ENCODE measurements at places on chromosomes 3 and 15.

DNA sequence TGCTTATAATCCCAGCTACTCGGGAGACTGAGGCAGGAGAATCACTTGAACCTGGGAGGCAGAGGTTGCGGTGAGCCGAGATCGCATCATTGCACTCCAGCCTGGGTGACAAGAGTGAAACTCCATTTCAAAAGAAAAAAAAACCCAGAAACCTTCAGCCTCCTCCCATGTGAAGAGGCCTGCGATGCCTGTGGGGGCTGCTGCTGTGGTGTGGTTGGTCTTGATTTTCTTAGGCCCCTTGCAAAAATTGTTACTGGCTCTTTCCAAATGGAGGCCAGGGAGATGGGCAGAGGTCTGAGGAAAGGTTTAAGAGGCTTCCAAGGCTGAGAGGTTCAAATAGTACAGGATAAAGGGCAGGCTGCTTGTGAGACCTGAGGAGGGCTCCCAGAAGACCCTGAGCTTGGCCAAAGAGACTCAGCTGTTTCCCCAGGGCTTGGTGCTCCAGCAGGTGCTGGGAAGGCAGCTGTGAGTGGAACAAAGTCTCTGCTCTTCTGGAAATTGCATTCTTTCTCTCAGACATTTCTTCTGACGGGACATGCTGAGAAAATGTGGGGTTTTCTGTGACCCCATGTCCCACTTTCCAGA, 18.4 kb downstream of the GCSAM start:
- DNase-seq: no peak

DNA sequence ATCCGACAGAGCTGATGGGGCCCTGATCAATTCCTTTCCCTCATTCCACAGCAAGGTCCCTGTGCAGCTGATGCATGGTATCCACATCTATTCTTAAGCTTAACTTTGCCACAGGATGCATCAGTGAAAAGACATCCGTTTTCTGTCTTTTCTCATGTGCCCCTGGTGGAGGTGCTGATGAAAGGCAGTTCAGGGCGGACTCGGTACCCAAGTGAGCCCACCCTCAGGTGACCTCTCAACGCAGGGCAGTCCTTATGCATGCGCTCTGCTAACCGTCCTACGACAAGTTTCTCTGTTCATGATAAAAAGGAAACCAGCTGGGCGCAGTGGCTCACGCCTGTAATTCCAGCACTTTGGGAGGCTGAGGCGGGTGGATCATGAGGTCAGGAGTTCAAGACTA, 251.4 kb downstream of the ADAMTS17 start:
- DNase-seq: no peak

- DNase-seq: no peak
Observed at GRCh38 chr3:14424711-14425580, 22.5 kb downstream of the SLC6A6 start.

DNA sequence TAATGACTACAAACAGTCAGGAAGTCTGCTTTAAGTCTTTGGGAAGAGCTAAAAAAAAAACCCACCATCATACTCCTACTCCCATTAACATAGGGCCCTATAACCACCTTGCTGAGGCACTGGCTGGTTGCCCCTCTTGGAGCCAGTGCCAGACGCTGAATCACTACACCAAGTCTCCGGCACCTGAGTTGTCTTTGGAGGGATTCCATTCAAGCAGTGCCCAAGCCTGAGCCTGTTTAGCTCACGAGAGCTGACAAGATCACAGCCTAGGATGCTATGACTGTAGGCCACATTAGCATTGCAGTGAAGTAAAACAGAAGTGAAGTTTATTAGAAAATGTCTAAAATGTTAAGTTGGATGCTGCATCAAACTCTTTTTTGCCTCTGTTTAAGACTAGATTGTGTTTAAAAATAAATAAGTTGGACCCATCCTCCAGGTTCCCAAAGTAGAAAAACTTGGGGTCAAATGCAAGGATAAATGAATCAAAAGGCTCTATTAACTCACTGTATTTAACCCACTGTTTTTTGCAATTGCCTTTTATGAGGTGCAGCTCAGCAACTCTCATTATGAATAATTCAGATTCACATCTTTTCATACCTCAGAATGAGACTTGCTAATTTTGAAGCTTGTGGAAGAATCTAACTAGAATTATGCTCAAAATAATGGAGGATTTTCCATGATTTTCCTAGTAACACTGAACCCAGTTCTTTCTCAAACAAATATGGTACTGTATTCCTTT, 461.9 kb downstream of the FOXP1 start:
- no peak for DNase-seq

- peak; percentile 49 for DNase-seq
Observed at GRCh38 chr3:158169091-158169491, 59.2 kb downstream of the RSRC1 start.

- no peak for DNase-seq
Observed at GRCh38 chr15:48451241-48451640, 120.0 kb downstream of the DUT start.

DNA sequence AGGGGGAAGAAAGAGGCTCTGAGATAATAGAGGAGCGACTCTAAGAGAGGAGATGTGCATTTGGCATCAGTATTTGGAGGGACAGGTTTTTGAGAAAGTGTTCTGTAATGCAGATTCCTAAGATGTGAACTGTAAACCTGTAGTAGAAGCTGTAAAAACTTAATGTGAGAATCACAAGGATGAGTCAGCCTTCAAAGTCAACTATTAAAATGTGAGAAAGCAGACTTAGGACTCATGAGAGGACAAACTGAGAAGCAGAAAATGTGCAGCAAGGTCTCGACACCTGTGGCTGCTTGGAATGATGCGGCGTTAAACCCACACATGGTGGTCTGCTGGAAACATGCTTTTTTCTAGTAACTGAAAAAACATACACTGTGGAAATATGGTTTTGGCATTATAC, 36.0 kb downstream of the USP13 start:
- peak; percentile 27 for DNase-seq

- peak; percentile 8 for DNase-seq
Observed at GRCh38 chr15:29090617-29091466, 178.8 kb downstream of the NSMCE3 start.

- DNase-seq: no peak
Observed at GRCh38 chr15:101579631-101580163, 72.5 kb downstream of the TM2D3 start.

- DNase-seq: peak; percentile 35
Observed at GRCh38 chr15:71683411-71684274, 126.7 kb upstream of the NR2E3 start.

GRCh38 chr3:18334837-18335601, 90.1 kb downstream of the SATB1 start:
- no peak for DNase-seq

- DNase-seq: peak; percentile 49
Observed at GRCh38 chr3:113103588-113103987, 107.8 kb upstream of the BOC start.

DNA sequence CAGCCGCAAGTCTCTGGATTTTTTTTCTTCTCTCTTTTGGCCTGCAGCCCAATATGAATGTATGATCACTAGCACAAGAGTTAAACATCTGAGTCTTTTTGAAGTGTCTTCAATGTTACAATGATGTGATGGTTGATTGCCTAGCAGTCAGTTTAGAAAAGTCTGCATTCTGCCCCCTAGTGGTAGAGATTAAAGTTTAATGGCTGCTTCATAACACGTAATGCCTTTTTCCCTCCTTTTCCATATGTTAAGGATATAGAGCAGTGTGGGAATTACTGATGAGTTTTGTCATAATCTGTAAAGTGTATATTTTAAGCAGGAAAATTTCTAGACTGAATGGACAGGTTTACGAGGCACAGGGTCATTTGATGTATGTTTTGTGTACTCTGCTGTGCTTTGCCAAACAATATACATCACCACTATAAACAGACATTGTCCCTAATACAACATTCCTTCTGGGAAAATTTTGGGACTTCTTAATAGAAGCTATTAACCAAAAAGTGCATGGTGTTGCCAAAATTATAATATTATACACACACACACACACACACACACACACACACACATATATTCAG, 1038.5 kb upstream of the NR2F2 start:
- DNase-seq: peak; percentile 44

DNA sequence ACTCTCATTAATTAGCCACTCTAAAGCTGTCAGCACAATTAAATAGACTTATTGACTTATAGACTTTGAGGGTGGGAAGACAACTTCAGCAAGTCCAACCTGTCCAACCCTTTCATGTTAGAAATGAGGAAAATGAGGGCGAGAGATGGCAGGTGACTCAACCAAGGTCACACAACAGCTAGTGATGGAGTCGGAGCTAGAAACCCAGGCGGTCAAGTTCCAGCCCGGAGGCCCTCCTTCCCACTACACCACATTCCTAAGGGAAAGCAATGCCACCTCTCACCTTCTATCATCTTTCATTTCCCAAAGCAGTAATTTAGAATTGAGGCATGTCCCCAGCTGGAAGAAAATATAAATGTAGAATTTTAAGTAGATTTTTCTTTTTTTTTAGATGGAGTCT, 28.7 kb downstream of the SEMA5B start:
- DNase-seq: no peak

- DNase-seq: peak; percentile 51
Observed at GRCh38 chr15:23035964-23036566, 3.3 kb downstream of the TUBGCP5 start.

DNA sequence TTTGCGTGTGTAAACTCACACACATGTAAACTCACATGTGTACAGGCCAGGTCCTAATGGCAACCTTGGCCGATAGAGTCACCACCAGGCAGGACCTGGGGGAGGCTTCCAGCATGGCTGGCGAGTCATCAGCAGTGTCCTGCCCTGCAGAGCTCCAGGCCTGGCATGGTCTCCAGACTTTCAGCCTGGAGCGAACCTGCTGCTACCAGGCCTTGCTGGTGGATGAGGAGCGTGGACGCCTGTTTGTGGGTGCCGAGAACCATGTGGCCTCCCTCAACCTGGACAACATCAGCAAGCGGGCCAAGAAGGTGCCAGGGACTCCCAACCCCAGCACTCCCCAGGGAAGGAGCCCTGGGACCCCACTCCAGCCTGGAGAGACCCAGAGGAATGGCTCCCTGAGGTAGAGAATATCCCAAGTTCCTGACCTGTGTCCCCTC, 1.0 kb downstream of the SEMA3B start:
- peak; percentile 58 for DNase-seq

DNA sequence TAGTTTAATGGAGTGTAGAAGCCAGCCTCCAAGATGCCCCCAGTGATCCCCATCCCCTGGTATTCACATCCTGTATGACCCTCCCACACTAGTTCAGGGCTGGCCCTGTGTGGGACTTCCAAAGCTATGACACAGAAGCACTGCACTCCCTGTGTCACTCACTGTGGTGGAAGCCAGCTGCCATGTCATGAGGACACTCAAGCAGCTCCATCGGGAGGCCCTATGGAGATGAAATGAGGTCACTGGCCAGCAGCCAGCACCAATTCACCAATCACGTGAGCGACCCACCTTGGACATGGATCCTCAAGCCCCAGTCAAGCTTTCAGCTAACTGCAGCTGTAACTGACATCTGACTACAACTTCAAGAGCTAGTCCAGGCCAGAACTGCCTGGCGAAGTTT, 3.9 kb upstream of the ACAN start:
- no peak for DNase-seq

DNA sequence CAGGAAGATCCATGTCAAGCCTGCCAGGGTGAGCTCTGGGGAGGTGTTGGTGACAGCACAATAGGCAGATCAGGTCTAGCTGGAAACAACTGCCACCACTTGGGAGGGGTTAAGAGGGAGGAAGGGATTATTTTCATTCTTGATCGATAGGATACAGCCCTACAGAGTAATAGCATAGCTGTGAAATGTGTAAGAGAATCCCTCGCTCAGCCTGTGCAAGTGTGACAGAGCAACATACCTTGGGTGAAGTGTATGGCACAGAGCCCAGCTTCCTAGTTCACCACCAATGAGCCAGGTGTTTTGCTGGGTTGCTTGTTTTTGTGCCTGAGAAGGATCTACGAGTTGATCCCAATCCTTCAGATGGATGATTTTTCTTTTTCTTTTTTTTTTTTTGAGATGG, 9.2 kb upstream of the DCUN1D1 start:
- no peak for DNase-seq

DNA sequence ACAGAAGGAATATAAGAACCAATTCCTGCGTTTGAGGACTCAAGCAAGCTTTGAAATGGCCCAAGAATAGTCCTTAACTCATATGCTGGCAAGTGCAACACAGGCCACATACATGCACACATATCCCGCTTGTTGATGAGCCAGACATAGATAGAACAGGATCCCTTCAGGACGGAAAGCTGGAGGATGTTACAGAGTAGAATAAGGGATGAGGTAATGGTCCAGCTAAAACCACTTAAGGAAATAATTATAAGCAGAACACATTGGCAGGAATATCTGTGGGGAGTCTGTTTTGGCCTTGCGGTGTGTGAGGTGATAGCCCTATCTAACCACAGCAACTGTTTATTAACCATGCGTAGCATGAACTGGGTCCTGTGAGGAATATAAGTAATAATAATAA, 25.0 kb downstream of the SCG3 start:
- DNase-seq: peak; percentile 69

GRCh38 chr3:53114412-53115074, 15.7 kb downstream of the RFT1 start:
- DNase-seq: peak; percentile 46

DNA sequence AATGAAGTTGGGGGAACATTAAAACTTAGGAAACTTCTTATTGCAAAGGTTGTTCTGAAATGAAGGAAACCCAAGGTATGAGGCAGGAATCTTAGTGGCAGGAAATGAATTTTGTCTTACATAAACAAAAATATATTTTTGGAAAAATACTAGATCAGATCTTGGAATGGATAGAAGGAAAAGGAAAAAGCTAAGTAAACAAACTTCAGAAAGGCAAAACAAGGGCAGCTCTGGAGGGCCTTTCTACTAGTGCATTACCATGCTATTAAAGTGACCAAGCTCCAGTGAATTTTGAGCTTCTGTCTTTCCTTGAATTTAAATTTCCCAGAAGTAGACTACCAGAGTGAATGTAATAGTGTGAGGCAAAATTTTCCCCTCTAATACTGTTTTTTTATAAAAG, 13.6 kb downstream of the ARL6 start:
- DNase-seq: no peak

- DNase-seq: no peak
Observed at GRCh38 chr3:45929042-45929679, 14.1 kb upstream of the CXCR6 start.

GRCh38 chr15:92900731-92901071, 577 bp downstream of the CHD2 start:
- DNase-seq: no peak

GRCh38 chr15:58513726-58514336, 82.0 kb downstream of the LIPC start:
- no peak for DNase-seq

DNA sequence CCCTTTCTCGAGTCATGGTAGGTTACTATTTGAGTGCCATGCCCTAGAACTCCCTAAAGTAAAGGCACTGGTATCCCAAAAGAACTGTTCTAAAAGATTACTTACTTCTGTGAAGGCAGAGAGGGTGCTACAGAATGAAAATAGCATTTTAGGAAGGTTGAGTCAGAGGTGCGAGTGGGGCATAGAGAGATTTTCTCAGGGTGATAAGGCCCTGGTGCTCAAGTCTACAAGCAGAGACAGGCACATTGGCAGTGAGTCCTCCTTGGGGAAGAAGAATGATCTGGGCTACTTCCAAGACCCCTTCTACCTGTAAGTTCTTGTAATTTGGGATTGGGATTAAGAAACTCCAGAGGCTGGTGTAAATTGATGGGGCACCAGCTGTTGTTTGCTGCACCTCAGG, 96.7 kb downstream of the AKAP13 start:
- DNase-seq: no peak

Data from amniotic epithelial cell (primary cell).